ENCODE measurements at places on chromosomes 3 and 15.

- DNase-seq = no peak
These were observed 12.3 kb upstream of the PDZRN3 start for GRCh38 chr3:73637042-73637441.

DNA sequence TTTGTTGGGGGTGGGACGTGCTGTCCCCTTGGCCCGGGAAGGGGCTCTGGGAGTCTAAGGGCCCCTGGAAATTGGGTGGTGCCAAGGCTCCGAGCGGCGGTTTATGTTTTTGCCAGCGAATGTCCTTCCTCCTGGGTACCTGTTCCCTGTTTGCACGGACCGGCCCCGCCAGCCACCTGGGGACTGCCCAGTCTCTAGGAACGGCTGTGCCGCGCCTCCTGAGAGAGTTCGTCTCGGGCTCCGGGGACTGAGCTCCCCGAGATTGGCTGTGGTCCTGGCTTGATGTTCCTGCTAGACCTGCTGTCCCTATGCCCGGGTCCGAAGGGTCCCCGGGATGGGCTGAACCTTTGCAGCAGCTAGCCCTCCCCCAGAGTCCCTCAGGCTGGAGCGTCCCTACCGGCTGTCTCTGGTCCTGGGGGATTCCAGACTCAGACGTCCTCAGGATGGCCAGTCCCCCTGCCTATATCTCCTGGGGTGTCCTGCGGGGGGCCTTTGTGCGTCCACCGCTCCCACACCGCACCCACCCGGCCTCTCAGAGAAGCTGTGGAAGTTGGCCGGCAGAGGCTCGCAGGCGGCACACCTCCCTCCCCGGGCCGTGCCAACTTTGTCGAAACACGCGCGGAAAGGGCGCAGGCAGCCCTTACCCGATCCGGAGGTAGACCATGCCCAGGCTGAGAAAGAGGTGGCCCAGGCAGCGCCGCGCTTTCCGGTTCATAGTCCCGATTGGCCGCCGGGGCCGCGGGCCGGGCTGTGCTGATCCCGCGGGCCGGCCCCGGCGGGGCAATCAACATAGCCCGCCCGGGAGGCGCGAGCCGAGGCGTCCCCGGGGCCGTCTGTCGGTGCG, 547 bp downstream of the WNT7A start:
- DNase-seq = no peak

DNA sequence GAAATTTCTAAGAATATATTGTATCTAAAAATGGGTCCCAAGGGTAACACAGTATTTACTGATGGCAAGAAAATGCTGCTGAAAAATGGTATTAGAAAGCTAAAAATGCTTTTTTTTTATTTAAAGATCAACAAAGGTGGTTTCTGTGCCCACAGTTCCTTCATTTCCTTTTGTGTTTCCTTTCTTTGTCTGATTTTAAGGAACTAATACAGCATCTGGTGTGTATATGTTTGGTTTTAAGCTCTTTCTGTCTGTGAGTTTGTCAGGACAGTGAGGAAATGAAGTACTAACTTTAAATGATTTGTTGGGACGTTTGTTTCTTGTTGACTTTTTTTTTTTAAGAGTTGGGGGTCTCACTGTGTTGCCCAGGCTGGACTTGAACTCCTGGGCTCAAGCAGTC, 38.2 kb downstream of the RASA2 start:
- DNase-seq = no peak

DNA sequence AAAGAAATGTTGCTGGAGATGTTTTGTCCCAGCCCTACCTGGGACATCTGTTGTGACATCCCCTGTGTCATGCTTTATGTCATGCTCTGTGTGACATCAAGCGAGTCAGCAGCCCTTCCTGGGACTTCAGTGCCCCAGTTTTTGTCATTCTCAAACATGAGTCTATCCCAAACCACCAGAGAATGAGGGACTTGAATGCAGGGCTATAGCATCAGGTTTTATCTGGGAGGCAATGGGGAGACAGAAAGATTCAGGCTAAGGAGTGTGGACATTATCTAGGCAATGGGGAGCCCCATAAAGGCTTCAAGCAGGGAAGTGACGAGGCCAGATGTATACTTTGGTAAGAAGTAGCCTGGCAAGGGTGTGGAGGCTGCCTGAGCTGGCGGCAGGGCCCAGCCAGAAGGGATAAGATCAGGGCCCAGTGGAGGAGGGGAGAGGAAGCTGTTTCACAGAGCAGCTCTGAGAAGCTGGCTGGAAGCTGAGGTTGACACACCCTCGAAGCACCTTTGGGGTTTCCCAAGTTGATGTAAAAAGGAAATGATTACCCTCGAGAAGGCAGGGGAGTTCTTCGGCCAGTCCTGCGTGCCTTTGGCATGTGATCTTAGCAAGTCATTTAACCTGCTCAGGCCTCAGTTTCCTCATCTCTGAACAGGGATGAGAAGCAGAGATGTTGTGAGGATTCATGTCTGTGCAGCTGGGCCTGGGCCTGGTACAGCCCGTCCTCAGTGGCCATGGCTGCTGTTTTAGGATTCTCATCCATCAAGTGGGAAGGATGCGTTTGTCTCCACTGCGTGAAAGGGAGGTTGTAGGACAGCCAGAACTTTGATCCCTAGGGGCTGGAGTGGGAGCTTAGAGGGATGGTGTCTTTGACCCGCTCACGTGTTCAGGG, 34.3 kb downstream of the IRAK2 start:
- DNase-seq = no peak

DNA sequence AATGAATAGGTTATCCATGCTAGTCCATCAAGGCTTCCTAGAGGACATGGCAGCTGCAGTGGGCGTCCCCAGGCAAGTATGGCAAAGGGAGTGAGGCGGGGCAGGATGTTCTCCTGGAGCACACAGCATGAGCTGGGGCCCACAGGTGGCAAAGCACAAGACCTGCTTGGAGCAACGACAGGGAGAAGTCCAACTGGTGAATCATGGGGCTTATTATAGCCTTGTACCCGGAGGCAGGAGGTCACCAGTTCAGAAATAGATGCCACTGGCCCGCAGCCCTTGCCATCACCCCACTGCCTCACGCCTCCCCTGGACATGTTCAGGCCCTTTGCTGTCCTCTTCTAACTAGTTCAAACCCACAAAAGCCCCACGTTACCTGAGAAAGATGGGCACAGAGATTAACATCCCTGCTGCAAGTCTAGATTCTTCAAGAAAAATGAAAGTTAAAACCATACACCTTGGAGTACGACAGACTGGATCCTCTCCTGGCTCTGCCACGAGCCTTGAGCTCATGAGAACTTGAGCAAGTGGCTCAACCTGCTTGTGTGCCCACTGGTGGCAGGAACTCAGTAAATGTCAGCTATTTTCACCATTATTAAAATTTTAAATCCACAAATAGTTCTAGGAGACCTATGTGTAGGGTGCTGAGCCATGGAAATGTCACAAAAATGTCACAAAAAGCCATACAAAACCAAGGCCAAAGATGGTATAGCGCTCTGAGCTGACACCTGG, 1.8 kb upstream of the SRGAP3 start:
- DNase-seq = no peak

- DNase-seq = no peak
These were observed 42.5 kb upstream of the ANKRD34C start for GRCh38 chr15:79240036-79240435.

- DNase-seq = no peak
These were observed 43.0 kb upstream of the TLE3 start for GRCh38 chr15:70140543-70141375.

DNA sequence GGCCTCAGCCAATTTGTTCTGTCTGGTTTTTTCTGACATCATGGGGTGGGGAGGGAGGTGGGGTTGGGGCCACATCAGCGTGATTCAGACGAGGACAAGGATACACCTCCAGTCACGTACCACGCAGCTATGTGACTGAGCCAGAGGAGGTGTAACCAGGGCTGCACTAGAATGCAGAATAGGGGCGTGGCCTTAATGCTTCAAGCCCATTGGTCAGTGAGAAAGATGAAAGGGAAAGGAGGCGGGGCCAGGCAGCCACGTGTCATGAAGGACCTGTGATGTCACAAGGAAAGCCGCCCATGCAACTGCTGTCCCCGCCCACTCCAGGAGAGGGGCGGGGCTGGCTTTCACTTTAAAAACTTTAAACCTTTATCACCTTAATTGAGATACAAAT, at the start of gene GOLGA6L2:
Gene GOLGA6L2, minus strand, starts transcription at position 137 of the 394 bp plus-strand sequence. Its CDS starts 62 bp downstream, at position 75.
- no peak for DNase-seq

DNA sequence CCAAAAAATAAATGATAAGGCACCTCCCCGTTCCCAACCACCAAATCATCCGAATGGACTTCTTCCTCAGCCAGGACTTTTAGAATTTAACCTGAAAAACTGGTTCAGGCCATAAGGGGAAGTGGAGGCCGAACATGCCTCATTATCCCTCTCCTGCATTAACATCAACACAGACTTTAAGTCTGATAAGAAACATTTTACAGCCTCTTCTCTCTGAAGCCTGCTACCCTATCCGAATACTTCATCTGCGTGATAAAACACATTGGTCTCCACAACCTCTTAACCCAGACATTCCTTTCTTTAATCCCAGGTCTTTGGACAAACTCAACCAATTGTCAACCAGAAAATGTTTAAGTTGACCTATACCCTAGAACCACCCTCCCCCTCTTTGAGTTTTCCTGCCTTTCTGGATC, 850 bp upstream of the SLC41A3 start:
- no peak for DNase-seq

GRCh38 chr15:92878593-92879053, 21.5 kb upstream of the CHD2 start:
- no peak for DNase-seq

DNA sequence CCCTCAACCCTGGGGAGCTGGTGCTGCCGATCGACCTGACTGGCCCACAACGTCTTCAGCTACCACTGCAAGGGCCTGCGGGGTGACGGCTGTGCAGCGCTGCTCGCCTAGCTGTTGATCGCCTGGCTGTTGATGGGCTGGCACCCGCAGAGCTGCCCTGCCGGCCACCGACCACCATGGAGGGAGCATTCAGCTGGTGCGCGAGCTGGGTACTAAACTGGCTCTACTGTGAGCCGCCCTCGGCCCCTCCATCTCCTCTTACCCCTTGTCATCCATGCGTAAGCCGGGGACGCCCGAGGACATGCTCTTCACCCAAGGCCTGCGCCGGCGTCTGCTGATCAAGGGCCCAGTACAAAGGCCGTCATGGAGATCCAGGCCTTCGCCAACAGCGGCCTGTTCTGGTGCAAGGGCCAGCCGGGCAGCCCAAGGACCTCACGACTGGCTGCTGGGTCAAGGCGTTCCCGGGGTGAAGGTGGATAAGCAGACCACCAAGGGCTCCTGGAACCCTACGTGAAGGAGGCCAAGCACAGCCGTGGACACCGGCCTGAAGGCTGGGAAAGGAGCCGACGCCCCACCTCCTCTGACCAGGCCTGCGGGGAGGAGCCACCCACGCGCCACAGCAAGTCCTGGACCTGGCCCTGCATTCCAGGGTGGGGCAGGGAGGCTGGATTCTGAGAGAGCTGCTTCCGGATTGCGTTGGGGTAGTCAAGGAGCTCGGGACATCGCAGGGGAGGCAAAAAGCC, 46.9 kb downstream of the SFMBT1 start:
- no peak for DNase-seq

DNA sequence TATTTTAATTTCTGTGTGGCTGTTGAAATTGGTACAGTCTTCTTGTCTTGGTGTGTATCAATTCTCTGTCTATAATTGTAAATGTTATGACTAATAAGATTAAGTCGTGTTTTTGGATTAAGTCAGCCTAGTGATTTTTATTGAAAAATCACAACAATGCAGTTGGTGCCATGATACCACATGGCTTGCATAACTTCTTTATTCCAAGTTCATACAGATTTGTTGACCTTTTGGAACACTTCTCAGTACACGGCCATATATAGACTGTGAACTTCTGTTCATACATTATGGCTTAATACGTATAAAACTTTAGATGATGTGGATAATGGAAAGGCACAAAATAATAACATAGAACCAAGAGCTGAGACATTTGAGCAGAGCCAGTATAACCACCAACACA, 121.2 kb upstream of the NAALADL2 start:
- DNase-seq = no peak

GRCh38 chr3:138834596-138835396, at the start of gene PIK3CB:
Gene PIK3CB, minus strand, starts transcription at chr3:138834928. Its CDS starts 75,585 bp downstream, at chr3:138759343.
- peak; percentile 71 for DNase-seq

DNA sequence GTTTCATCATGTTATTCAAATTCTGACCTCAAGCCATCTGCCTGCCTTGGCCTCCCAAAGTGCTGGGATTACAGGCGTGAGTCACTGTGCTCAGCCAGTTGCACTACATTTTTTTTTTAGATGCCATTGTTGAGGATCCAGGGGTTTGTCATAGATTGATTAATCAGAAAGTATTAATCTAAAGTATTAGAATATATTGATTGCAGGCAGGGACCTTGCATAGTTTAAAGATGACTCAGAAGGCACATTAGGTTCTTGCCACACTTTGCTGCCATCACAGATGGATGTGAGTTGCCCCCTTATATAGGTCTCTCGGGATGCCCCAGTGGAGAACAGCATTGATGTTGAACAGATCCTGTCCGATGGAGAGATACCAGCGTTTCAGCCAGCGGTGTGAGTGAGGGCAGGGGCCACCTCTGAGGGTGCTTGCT, 41.1 kb downstream of the IGF1R start:
- no peak for DNase-seq

DNA sequence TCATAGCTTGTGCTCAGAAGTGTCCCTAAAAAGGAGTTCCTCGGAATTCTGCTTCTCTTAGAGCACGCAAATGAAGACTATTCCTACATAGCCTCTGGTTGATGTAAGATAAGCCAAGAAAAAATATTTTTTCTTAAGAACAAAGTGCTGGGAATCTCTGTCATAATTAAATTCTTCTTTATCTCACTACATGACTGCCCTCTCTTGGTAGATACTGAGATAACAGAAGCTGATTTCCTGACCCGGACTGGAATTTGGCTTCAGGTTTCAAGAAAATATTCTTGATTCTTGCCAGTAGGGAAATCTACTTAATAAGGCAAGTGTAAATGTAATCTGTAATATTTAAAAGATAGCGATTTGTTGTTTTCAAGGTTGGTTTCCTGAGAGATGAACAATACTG, 31.3 kb upstream of the SETMAR start:
- peak; percentile 41 for DNase-seq

- no peak for DNase-seq
These were observed 270.7 kb upstream of the LRTM1 start for GRCh38 chr3:55198554-55198953.

- no peak for DNase-seq
These were observed 45.4 kb upstream of the TERB2 start for GRCh38 chr15:44910981-44911625.

DNA sequence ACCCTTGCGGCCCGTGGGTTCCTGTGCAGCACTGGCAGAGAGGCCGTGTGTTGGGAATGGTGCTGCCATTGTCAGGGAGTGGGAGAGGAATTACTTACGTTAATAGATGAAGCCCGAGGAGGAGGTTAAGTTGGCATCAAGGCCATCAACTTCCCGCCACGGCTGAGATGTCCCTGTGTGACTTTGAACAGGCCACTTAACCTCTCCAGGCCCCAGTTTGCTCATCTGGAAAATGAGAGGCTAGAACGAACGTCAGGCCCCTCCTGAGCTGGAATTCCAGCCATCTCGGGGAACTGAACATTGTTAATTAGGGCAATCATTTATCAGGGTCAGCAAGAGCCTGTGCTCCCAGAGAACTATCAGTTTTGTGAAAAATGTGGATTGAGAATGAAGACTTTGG, 91.4 kb upstream of the MYZAP start:
- no peak for DNase-seq

- DNase-seq = no peak
These were observed 5.1 kb upstream of the KLHL6 start for GRCh38 chr3:183560607-183561006.
